Stimulated activated CD8-positive, alpha-beta memory T cell treated with anti-CD3 and anti-CD28 coated beads, Interleukin-12 subunit alpha, Interleukin-12 subunit beta, amount 100 ng/mL, for 4 hours (primary cell): ENCODE measurements at places on chromosomes 13 and 19.

DNA sequence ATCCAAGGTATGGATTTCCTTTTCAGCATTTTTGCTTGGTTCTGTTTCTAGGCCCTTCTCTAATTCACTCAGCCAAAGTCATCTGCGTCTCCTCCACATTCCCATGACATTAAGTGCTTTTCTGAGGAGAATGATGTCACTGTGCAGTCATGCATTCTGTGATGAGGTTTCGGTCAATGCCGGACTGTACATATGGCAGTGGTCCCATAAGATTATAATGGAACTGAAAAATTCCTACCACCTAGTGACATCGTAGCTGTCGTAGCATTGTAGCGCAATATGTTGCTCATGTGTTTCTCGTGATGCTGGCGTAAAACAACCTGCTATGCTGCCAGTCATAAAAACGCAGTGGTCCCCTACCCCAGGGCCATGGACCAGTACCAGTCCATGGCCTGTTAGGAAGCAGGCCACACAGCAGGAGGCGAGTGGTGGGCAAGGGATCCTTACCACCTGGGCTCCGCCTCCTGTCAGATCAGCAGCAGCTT lies 63.4 kb upstream of the TNFRSF19 start:
- DNase-seq, result no peak

GRCh38 chr19:49847731-49848696 lies 2.9 kb upstream of the PTOV1 start:
- DNase-seq, result no peak

DNA sequence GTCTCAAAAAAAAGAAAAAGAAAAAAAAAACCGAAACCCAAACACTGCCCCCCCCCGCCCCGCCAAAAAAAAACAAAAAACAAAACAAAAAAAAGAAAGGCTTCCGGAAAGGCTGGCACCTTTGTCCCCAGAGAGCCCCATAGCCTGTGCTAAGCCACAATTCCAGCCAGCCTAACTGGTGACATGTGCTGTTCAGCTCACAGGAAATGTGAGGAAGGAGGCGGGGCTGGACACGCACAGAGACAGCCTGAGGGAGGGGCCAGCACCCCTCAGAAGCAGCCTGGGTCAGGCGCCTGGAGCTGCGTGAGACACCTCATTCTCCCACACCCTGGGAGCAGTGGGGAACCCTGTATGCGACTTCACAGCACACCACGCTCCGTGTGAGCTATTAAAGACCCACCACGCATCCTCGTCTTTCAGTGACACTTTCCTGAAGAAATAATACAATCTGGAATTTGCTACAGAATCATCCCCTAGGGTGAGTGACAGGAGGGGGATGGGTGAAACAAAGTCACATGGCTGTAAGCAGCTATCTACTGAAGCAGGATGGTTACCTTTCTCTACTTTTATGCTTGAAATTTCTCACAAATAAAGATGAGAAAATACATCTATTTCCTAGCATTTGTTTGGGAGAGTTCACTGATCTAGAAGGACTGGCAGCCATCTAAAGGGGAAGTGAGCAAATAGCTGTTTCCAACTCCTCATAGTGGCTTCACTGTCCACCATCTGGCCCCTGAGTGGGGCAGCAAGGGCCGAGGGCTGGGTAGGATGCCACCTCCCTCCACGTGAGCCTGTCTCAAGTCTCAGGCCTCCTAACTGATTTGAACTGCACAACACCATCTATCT lies 12.3 kb upstream of the SLC35E1 start:
- DNase-seq, result peak; percentile 77

- DNase-seq, result no peak
Observed at GRCh38 chr19:33622809-33623511, 1.2 kb downstream of the CHST8 start.

GRCh38 chr13:111625526-111626315 lies 305.3 kb downstream of the TEX29 start:
- no peak for DNase-seq

DNA sequence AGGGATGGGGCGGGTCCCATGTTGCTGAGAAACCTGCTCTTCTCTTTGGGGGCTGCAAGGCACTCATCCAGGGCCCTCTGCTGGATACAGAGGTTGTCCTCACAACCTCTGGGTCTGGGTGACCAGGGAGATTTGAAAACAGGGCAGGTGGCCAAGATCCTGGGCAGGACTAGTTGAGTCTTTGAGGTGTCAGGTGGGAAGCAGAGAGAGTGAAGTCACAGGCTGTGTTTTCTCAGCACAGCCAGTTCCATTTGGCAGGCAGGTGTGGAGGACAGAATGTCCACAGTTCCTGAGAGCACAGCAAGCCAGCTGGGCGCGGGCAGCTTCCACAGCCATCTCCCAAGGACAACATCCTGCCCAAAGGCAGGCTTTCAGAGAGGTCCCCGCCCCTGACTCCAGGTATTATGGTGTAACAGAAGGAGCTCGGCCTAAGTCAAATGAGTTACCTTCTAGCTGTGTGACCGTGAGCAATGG lies 118.8 kb downstream of the NUFIP1 start:
- DNase-seq, result no peak

DNA sequence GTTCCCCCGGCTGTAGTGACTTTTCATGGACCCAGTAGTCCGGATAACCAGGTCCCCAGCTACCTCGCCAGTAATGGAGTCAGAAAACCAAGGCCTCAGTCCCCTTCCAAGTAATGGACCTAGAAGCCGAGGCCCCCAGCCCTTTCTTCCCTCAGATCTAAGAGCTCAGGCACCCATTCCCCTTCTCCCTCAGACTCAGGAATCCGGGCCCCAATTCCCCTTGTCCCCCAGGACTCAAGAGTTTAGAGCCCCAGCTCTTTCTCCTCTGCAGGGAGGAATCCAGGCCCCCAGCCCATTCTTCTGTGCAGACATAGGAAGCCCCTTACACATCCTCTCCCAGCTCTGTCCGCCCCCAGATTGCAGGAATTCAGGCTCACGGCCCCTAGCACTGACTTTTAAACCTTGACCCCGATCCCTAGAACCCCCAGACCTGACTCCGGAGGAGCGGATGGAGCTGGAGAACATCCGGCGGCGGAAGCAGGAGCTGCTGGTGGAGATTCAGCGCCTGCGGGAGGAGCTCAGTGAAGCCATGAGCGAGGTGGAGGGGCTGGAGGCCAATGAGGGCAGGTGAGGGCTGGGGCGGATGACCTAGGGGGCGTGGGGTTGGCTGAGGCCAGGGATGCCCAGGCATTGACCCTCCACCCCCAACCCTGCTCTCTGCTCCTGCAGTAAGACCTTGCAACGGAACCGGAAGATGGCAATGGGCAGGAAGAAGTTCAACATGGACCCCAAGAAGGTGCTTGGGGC lies 938 bp downstream of the CYTH2 start:
- DNase-seq, result no peak

GRCh38 chr19:16235811-16236652 lies 38.3 kb downstream of the AP1M1 start:
- DNase-seq, result no peak

DNA sequence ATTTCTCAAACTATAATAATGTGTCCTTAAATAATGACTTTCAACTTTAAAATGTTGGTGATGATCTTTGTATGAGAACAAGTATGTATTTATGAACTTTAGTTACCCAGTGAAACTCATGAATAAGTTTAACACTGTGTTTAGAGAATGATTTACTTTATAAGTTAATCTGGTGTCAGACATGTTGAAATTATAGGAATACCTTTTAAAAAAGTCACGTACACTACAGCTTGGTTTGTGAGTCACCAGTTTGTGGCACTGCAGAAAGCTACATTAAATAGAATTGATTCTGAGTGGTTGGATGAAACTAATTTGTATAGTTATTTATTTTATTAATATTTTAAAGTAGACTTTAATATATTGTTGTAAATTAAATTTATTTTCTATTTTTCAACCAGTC lies 1366.2 kb upstream of the PCDH20 start:
- no peak for DNase-seq

- no peak for DNase-seq
Observed at GRCh38 chr13:50842251-50842989, 1.1 kb downstream of the DLEU7 start.

GRCh38 chr13:35526577-35526976 lies 50.1 kb upstream of the MAB21L1 start:
- no peak for DNase-seq

DNA sequence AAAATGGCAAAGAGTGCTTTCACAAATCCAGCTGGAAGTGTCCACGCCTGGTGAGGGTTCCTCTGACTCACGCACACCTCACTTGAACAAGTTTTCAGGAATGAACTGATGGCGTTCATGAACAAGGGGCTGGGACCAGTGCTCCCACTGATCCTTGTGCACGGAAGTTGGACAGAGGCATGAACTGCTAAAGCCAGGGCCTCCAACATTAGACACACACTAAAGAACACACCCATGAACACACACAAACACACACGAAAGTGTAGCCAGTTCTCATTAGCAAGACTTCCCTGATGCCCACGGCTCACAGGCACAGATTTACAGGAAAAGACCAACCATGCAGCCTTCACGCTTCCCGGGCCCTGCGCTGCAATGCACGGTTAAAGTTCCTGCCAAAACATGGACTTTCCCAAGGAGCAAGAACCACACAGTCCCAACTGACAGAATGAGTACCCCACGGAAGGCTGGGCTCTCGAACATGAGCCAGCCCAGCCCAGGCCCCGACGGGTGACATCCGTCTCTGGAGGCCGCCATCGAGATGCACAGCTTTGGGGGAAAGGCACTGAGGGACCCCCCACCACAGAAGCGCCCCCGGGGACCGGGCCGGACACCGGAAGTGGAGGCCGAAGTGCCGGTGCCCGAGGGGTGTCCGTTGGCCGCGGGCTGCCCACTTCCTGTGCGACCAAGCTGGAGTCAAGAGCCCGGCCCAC lies 808 bp downstream of the DNMT1 start:
- DNase-seq, result peak; percentile 10

DNA sequence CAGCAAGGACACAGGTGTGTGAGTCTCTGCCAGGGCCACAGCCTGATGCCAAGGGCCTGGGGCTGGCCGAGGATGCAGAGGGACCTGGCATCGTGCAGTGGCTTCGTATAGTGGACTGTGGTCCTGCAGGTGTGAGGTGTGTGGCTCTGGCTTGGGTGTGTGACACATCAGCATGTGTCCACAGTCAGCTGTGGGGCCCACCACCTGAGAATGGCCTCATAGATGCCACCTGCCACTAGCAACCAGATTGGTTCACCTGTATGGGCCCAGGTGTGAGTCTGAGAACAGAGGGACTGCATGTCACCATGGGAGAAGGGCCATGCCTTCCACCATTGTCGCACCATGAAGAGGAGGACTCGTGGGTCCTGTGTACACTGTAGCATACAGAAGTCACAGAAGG lies 2.4 kb downstream of the PPP1R14A start:
- DNase-seq, result no peak

DNA sequence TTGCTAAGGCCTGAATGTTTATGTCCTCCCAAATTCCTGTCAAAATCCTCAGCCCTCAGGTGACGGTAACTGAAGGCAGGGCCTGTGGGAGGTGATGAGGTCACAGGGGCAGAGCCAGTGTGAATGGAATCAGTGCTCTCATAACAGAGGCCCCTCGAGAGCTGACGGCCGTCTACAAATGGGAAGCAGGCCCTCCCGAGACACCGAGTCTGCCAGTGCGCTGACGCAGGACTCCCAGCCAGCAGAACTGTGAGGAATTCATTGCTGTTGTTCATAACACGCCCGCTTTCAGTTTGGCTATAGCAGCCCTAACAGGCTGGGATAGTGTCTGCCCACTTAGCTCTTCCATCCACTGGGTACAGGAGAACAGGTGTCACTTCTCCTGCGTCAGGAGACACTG lies 41.2 kb downstream of the CARS2 start:
- no peak for DNase-seq

- no peak for DNase-seq
Observed at GRCh38 chr13:21528616-21529015, 69.5 kb upstream of the ZDHHC20 start.

DNA sequence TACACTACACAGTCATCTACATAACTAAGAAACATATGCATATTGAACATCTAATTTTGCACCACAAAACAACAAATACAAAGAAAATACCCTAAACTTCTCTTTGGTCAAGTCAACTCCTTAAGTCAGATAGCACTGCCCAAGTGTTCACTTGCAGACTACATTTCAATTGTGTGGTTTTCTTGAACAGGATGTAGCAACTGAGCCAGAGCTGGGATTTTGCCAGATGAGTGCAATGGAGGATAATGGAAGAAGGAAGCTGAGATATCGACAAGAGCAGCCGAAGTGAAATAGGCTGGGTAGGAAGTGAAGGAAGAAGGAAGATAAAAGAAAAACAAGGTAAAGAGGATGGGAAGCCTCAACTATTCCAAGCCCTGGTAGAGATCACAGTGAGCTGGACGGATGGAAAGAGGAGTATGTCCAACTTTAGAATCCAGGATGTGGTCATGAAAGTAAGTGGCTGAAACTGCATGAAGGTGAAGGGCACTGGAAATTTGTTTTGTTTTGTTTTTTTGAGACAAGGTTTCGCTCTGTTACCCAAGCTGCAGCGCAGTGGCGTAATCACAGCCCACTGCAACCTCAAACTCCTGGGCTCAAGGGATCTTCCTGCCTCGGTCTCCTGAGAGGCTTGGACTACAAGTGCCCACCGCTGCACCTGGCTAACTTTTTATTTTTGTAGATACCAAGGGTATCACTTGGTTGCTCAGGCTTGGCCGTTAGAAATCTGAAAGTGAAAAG lies 15.0 kb downstream of the NUFIP1 start:
- no peak for DNase-seq

- no peak for DNase-seq
Observed at GRCh38 chr19:35525873-35526272, 2.2 kb downstream of the SBSN start.

- DNase-seq, result no peak
Observed at GRCh38 chr13:26219726-26220125, 2.4 kb downstream of the RNF6 start.

- no peak for DNase-seq
Observed at GRCh38 chr19:3656747-3657394, 30.3 kb upstream of the CACTIN start.

DNA sequence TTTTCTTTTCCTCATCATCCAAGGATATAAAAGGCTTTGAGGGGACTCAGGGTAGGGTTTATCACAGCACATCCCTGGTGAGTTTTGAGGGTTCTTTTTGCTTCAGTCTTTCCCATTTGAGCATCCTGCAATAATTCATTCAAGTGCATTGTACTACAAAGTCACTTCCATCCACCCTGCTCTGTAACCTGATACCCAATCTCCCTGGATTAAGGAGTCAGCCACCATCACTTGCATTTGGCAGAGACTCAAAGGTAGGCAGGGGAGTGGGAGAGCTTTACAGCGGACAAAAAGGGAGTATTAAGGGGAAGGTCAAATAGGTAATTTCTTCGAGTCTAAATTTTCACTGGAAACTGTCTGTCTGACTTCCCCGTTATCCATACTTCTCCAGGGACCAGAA lies 216.1 kb upstream of the TMTC4 start:
- DNase-seq, result no peak
